ENCODE measurements at places on chromosomes 1 and 21.

DNA sequence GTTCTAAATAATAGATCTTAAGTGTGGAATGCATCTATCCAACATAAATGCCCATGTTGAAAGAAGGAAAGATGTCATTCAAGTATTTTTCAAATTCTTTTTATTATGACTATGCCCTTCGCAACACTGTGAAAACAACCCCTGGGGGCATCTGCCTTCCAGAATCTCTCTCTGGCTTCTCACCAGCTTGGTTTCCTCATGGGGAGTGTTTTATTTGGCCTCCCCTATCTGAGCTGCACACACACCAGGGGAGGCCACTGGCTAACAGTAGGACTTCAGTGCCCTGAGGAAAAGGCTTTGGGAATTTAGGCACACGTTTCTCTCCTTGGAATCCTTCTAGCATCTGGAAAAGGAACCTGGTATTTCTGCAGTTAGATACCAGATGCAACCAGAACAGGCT, 130.6 kb downstream of the EDEM3 start:
- DNase-seq = no peak

GRCh38 chr21:31107176-31107785, 69.0 kb upstream of the KRTAP19-8 start:
- DNase-seq = no peak

- no peak for DNase-seq
These were observed 44.2 kb downstream of the OSBPL9 start for GRCh38 chr1:51661081-51661518.

GRCh38 chr1:228208831-228209551, 1.1 kb downstream of the OBSCN start:
- DNase-seq = no peak

DNA sequence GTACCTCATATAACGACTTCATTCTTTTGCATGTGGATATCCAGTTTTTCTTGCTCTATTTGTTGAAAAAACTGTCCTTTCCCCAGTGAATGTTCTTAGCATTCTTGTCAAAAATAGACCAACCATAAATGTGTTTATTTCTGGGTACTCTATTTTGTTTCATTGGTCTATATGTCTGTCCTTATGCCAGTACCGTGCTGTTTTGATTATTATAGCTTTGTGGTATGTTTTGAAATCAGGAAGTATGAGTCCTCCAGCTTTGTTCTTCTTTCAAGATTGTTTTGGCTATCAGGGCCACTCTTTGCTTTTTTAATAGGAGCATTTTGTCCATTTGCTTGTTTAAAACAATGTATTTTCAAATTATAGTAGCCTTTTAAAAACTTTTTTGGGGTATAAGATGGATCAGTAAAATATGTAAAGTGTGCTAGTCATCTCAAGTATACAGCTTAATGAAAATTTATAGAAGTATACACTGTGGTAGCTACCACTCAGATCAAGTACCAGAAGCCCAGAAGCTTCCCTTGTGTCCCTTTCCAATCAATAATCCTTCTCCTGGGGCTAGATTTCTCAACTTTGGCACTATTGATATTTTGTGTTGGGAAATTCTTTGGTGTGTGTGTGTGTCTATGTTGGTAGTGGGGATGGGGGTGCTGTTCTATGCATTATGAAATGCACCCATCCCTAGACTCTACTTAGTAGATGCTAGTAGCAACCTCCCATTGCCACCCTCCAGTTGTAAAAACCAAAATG, 16.8 kb downstream of the MROH7 start:
- DNase-seq = no peak

Measured in CD4-positive, alpha-beta T cell treated with Interferon alpha-2 for 1 hour (primary cell).